Frontal cortex (tissue), 4 donors: ENCODE measurements at places on chromosomes 4 and X. TPM values are rescaled to one million over a fixed set of nuclear protein-coding genes. Genes with fewer than 3 reads are reported as not detected.

The TRIM75 gene
- total RNA-seq: not detected

DNA sequence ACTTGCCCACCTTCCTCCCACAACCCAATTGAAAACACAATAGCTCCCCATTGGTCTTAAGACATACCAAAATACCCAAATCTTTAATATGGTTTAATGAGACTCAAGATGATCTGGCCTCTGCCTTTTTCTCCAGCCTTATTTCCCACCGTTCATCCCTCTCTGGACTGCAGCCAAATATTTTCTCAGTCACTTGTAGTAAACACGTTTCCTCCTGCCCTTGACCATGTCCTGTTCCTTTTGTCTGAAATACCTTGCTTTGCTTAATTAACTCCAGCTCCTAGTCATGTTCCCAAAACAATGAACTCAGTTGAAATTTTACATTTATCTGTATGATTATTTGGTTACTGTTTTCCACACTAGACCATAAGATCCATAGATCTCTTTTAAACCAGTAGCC, 8.4 kb upstream of the NUP54 start:
- DNase-seq: no peak

- no peak for DNase-seq
These were observed 52.6 kb downstream of the CPZ start for GRCh38 chr4:8644966-8645752.

DNA sequence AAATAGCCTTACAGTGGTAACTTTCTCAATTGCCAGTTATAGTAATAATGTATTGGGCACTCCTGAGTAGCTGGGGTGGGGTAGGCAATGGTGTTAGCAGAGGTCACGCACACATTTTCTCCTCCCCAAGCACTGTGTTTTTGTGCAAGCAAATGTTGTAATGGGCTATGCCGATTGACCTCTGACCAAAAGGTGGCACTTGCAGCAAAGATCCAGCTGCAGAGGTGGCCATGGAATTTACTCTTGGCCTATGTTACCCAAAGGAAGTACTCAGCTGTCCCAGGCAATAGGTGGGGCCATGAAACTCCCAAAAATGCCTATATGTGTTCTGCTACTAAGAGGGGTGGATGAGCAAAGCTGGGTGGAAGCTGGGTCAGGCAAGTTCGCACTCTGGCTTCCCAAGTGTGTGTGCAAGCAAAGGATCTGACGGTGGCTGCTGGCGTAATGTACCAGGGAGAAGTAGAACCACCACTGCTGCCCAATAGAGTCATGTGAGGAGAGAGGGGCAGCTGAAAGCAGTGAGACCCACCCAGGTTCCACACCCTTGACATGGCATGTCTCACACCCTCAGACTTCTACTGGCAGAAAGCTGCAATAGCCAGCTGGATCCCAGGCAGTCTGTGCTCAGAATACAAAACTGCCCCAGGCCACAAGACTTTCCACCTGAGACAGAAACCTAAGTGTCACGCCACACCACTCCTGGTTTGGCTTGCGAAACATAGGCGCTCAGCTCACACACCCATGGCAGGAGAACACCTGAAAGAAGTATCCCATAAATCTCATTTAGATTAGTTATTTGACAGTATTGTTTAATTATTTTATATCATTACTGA, 353.3 kb upstream of the EMCN start:
- no peak for DNase-seq

DNA sequence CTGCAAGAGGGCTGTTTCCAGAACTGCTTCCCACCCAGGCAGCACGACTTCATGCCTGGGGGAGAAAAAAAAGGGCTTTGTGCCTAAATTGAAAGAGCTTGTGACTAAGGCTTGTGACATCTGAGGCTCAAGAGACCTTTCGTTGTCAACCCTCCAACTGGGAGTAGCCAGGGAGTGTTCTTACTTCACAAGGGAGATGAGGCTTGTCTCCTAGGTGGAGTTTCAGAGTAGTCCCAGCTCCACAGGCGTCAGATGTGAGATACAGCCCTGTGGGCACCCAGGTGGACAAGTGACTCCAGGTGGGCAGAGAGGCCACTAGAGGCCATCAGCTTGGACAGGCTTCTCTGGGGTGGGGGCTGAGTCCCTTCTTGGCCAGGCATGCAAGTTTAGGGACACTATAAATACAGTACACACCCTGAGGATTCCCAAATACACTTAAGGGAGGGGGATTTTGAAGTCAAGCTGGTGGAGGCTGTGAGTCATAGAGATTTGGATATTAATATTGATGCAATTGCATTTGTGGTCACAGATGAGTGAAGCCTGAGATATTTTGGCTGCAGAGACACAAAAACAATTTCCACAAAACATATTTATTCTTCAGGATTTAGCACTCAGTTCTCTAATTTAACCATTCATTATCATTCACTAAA, 40.1 kb upstream of the SETD7 start:
- no peak for DNase-seq

The GAGE12J gene
- not detected for total RNA-seq

DNA sequence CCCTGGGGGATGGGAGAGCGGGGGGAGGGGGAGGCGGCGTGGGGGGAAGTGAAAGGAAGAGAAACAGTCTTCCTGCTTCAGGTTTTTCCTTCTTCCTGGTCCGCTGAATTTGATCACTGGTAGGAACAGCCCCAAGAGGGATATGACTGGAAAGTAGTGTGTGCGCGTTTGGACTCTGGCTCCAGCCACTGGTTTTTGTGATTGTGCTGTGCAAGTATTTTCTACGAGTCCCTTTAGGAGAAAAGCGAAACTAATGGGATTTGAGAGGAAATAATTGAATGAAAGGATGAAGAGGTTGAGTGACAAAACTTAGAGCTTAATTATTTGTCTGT, 836 bp downstream of the PRRG1 start:
- DNase-seq: no peak

The NOX1 gene
- total RNA-seq: not detected
